Activated T-helper 17 cell treated with anti-CD3 and anti-CD28 coated beads, Interleukin-2, amount 50 U/mL, for 72 hours (primary cell): ENCODE measurements at places on chromosomes 3 and 15.

GRCh38 chr3:195133462-195133861 lies 137.5 kb downstream of the XXYLT1 start:
- peak; percentile 83 for ATAC-seq

DNA sequence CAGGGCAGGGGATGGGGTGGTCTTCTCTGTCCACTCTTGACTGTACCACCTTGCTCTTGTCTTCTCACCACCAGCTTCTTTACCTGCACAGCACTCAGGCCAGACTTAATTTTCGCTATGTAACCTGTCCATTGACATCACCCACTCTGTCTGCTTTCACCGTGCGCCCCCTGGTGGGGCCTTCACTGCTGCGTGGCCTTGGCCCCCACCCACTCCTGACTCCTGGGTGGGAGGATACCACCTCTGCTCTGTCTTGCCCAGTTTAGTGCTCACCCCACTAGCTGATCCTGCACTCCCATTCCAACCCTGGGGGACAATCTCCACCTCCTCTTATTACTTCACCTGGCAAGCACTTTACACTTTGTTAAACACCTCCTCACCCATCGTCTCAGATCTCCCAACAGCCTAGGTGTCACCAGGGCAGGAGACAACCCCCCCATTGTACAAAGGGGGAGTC lies 17.7 kb downstream of the PTH1R start:
- ATAC-seq: peak; percentile 72

DNA sequence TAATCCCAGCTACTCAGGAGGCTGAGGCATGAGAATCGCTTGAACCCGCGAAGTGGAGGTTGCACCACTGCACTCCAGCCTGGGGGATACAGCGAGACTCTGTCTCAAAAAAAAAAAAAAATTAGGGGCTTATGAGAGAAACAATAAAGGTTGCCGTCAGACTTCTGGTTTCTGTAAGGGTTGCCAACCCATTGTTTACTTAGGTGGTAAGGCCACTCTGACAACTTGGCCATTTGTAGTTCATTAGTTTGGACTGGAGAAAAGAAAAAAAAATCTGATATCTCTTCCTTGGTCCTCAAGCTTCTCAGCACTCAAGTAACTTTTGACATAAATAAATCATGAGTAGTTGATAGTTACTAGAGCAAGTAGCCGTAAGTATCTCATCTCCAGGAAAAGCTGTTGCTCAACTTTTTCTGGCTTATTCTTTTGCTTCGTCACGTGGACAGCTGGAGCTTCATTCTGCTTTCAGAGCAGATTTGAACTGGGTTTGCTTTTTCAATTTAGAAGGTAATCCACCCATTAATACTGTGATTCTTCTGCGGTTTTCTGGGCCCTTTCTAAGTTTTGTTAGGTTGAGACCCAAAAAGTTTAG lies 9.4 kb downstream of the SNX1 start:
- no peak for ATAC-seq

DNA sequence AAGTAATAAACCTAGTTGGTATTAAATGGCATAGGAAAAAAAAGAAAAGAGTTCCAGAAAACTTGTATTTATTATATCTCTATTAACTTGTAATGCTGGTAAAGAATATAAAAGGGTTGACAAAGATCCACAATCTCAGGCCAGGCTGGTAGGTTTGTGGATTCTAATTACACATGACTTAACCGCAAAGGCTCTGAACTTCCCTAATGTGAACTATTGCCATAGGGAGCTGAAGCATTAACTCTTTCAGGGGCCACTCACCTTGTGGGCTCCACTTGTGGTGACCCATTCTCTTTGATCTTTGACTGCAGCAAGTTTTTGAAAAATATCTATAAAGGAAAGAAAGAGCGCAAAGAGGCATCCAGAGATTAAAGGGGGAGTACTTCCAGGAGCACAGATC lies 58.5 kb downstream of the NEK10 start:
- no peak for ATAC-seq

DNA sequence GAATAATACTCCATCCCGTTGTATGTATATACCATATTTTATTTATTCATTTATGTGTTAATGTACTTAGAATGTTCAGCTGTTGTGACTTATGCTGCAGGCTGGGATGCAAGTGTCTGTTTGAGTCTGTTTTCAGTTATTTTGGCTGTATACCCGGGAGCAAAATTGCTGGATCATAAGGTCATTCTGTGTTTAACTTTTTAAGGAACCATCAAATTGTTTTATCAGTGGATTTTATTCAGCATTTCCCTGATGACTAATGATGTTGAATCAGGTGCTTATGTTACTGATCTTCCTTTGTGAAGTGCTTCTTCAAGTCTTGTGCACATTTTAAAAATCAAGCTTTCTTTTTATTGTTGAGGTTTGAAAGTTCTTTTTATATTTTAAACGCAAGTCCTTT lies 118.1 kb downstream of the SLC25A26 start:
- ATAC-seq: no peak
